GDM1 (cell line): ENCODE measurements at places on chromosomes 12 and 14.
A peak's percentile ranks its signal among the peaks of the same experiment; 100 is the strongest.

DNA sequence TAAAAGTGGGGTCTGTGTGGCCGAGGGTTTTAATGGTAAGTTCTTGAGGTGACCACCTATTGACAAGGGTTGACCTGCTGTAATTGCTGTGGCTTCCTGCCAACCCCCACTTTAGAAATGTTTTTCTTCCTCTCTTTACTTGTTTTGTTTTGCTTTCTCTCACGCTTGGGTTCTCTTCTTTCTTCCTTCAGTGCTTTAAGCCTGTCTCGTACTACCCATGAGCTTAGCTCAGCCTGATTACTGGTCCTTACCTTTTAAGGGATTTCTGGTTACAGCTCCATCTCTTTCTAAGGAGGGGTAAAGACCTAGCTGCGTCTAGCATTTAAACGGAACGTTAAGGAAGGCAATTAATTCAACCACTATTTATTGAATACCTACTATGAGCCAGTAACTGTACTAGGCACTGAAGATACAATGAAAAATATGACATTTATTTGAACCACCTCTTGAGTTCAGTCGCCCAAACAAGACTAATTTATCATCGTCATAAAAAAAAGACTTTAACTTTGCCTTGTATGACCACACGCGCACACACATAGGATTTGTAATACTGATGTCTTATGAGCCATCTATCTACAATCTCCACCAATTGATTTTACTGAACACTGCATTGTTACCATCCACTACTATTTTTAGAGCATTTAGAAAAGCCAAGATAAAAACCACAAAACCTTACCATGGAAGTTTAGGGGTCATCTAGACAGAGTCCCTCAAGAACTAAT lies 888 bp upstream of the PPP1R12A start:
- DNase-seq: peak; percentile 42

DNA sequence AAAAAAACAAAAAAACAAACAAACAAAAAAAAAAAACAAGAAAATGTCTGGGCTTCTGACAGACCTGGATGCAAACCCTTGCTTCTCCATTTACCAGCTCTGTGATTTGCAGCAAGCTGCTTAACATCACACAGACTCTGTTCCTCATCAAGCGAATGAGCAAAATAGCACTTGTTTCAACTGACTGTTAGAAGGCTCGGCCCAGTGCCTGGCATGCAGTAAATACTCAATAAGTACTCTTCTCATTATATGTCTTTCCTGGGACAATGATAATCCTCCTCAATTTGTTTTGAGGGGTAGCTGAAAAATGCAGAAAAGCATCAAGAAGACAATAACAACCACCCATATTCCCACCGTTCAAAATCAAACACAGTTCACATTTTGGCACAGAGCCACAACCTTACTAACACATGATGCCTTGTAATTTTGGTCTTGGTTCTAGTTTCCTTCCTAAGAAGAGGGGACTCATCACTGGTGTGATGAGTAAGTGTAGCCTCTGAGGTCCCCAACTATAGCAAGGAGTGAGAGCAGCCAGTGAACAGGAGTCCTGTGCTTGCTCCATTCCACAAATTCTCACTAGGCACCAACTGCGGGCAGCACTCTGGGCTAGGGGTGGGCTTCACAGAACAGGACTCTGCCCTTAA lies 60.4 kb downstream of the TTC7B start:
- no peak for DNase-seq

DNA sequence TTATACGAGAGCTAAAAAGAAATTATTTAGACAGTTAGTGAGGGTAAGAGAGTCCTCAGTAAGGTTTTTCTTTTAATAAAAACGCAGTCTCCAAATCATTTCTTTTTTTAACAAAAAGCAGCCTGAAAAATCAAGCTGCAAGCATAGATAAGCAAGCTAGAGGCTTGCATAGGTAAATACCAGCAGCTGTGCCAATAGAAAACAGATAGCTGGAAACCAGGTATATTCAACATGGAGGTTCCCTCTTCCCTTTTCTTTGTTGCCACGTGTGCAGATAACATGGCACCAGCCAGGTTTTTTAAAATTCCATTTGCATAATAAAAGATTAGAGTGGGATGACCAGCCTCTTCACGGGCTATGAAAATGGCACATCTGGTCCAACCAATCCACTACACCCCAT lies 6.1 kb upstream of the PRKAB1 start:
- no peak for DNase-seq

DNA sequence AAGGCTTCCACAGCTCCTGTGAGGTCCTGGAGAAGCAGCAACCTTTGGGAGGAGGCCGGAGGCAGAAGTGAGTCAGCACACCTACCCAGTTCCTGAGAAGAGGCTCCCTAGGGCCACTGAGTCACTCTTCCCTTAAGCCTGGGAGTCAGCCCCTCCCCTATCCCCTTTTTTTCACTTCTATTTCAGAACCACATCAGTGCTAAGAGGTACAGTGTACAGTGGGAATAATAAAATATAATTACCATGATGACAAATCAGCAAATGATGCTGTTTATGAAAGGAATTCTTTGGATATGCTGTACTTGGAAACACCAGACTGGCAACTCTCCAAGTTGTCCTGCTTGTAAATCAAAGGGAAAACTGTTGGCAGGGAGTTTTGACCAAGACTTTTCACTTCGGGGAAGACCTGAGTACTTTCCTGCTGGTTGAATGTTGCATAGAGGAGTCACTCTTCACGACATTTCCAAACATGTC lies 7.8 kb upstream of the TBPL2 start:
- no peak for DNase-seq

GRCh38 chr14:68926236-68926635 lies 52.9 kb downstream of the ACTN1 start:
- no peak for DNase-seq

DNA sequence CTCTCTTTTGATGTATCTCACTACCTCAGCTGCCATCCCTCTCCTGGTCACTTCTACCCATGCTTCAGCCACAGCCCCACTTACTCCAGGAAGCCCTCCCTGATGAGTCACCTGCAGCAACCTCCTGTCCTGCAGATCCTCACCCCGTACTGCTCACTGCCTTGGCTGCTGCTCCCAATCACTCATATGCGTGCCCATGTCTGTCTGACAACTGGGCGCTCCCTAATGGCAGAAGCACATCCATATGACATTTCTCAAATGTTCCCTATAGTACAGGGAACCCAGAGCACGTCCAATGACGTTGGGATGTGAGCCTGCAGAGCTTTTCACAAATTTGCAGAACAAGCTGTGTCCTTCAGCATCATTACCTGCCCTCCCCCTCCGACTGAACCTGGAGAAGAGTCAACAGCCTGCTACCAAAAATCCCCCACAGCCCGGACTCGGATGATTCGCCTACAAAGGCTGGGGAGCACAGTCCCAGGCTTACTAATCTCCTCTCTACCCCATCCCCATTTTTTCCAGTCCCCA lies 90.0 kb downstream of the SINHCAF start:
- no peak for DNase-seq

DNA sequence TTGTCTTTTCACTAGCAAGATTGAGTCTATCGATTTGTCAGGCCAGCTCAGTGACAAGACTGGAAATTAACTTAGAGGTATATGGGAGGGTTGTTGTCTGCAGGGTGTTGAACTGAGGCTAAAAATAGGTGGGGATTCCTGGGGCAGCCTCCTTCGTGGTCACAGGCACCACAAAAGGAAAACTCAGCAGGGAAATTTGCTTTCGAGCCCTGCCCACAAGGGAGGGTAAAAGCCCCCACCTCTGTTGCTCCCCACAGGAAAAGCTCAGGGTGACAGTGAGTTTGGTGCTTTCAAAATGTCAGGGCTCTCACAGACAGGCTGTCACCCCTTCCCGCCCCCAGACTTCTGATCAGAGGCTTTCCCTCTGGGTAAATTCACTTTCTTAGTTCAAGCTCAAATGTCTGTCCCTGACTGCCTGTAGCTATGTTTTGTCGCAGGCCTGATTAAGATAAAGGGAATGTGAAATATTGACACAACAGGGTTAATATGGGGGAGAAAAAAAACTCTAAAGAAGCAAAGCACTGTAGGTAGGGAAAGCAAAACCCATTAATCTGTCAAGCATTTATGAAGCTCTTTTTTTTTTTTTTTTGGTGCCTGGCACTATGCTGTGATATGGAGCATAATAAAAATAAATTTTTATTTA lies 11.7 kb upstream of the NFKBIA start:
- DNase-seq: no peak

DNA sequence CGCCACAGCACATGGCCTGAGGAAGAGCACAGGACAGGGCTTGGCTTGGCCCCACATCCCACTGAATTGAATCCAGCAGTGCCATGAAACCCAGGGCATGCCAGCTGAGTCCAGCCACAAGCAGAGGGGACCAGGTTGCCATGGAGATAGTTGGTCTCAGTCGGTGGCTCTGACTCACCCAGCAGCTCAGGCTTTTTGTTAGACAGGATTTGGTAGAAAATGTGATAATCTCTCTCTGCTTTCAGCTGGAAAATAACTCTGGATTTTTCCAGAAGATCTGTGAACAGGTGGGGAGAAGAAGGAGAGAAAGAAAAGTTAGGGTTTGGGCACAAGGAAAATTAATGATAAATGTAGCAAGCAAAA lies 4.8 kb downstream of the MYH7 start:
- DNase-seq: no peak

GRCh38 chr14:85441909-85442643 lies 87.9 kb upstream of the FLRT2 start:
- no peak for DNase-seq

DNA sequence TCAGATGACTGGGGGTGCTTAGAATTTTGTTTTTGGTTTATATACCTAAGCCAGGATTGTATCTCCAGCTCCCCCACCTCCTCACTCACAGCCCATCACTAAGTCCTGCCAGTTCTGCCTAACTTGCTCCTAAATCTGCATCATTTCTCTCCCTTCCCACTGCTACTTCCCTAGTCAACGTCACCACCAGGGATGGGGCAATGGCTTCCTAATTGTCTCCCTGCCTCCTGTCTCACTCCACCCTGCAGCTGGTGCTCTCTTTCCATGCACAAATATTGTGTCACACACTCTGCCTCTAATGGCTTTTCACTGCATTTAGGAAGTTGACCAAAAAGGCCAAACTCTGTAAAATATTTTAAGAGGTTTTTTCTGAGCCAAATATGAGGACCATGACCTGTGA lies 11.5 kb downstream of the OAS2 start:
- no peak for DNase-seq
